ENCODE measurements at places on chromosomes 6 and 20.
A peak's percentile ranks its signal among the peaks of the same experiment; 100 is the strongest.

DNA sequence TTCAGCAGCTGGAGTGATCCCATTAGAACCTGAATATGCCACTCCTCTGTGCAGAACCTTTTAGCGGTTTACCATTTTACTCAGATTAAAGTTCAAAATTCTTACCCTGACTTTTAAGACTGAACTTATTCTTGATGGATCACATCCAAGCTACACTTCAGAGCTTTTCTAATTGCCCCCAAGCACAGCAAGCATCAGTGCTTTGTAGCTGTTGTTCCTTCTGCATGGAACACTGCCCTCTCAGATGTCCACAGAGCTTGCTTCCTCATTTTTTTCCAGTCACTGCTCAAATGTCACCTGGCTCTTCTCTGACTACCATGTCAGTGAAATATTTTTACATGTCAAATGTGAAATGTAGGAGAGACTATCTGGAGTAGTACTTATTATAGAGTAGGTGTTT, 1.6 kb upstream of the SLC35B3 start:
- no peak for DNase-seq

GRCh38 chr6:35452183-35453090, at the start of gene FANCE:
Gene FANCE (plus strand): TSS chr6:35452338. CDS start chr6:35452546, 208 bp downstream.
- peak; percentile 90 for DNase-seq

DNA sequence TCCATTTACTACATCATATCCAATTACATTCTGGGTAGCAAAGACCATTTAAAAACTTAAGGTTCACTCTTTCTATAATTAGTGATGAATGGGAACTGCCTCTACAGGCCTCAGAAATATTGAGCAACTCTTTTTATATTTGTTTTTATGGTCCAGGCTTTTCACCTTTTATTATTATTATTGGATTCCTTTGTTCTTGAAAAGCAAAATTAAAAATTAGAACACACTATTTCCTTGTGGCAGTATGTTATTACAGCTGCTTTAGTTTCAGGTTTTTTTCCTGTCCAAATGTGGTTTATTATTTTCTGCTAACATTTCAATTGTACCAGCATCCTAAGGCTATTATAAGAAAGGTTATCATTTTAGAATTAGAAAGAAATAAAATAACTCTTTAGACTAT, 150.1 kb downstream of the FARS2 start:
- DNase-seq: no peak

DNA sequence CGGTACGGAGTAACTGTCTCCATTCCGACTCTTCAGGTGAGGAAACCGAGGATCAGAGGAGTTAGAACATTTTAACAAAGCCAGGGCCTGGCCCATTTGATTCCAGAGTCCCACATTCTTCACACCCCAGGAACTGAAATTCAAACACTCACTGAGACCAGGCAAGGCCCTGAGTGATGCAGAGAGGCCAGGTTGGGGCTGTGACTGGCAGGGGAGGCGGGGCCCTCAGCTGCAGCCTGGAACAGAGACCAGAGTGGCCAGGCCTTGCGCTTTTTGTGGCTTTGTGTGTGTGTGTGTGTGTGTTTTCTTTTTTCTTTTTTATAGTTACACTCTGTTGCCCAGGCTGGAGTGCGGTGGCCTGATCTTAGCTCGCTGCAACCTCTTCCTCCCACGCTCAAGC, 57.2 kb downstream of the BCAS4 start:
- DNase-seq: no peak

DNA sequence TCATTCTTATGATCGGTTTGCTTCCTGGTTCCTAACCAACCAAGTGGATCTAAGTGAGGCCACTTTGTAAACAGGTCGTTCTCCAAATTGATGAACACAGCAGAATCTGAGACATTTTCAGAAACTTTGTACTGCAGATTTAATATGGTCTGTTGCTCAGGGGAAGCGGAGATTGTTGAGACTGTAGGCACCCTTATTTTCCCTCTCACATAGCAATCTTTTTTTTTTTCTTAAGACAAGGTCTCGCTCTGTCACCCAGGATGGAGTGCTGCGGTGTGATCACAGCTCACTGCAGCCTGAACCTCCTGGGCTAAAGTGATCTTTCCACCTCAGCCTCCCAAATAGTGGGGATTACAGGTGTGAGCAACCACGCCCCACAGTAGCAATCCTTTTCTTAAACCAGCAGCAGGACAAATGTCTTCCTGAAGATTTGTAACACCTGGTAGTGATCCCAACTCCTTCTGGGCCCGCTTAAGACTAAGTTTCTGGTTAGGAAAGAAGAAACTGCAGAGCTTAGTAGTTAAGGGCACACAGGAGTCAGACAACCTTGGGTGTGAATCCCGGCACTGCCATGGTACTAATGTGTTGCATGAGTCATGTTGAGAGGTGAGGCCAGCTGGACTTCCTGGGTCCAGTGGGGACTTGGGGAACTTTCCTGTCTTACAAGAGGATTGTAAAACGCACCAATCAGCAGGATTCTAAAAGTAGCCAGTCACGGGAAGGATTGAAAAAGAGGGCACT, 48.4 kb upstream of the EZR start:
- no peak for DNase-seq

GRCh38 chr20:38747495-38748096, 664 bp upstream of the ACTR5 start:
- DNase-seq: no peak

- DNase-seq: no peak
Measured at GRCh38 chr20:5784735-5785134, 34.5 kb downstream of the SHLD1 start.

DNA sequence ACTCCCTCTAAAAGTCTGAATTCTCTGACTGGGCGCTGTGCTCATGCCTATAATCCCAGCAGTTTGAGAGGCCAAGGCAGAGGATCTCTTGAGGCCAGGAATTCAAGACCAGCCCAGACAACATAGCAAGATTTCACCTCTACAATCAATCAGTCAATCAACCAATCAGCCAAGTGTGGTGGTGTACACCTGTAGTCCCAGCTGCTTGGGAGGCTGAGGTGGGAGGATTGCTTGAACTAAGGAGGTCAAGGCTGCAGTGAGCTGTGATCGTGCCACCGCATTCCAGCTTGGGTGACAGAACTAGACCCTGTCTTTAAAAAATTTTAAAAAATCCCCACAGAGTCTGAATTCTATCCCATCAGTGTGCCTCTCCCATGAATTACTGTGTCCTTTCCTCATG, 37.9 kb downstream of the KIF3B start:
- DNase-seq: no peak

DNA sequence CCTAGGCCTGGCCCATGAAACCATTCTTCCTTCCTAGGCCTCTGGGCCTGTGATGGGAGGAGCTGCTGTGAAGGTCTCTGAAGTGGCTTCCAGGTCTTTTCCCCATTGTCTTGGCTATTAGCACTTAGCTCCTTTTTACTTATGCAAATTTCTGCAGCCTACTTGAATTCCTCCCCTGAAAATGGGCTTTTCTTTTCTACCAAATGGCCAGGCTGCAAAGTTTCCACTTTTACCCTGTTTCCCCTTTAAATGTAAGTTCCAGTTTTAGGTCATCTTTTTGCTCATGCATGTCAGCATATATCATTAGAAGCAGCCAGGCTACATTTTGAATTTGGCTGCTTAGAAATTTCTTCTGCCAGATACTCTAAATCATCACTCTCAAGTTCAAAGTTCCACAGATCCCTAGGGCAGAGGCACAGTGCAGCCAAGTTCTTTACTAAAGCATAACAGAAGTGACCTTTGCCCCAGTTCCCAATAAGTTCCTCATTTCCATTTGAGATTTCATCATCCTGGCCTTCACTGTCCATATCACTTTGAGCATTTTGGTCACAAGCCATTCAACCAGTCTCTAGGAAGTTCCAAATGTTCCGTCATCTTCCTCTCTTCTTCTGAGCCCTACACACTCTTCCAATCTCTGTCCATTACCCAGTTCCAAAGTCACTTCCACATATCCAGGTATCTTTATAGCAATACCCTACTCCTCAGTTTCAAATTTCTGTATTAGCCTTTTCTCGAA, 71.9 kb downstream of the TBC1D7 start:
- DNase-seq: no peak

GRCh38 chr6:160789263-160790027, 87.4 kb downstream of the PLG start:
- DNase-seq: no peak

DNA sequence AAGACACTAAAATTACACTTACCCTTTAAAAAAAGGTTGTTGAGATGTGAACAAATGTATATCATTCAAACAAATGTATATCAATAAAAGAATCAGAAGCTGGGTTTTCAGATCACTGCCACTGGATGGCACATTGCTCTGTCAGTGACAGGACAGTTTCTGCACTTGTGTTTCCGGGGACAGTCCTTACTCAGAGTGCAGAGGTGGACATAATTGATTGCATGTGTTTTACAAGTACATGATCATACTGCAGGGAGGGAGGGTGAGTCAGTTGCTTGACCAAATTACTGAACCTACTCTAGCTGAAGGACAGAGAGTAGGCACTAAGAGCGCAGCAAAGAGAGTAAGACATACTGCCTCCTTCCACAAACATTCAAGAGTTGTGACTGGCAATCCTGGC, 302.3 kb downstream of the TENT5A start:
- no peak for DNase-seq

- DNase-seq: no peak
Measured at GRCh38 chr20:62968378-62969178, 16.1 kb downstream of the SLC17A9 start.

DNA sequence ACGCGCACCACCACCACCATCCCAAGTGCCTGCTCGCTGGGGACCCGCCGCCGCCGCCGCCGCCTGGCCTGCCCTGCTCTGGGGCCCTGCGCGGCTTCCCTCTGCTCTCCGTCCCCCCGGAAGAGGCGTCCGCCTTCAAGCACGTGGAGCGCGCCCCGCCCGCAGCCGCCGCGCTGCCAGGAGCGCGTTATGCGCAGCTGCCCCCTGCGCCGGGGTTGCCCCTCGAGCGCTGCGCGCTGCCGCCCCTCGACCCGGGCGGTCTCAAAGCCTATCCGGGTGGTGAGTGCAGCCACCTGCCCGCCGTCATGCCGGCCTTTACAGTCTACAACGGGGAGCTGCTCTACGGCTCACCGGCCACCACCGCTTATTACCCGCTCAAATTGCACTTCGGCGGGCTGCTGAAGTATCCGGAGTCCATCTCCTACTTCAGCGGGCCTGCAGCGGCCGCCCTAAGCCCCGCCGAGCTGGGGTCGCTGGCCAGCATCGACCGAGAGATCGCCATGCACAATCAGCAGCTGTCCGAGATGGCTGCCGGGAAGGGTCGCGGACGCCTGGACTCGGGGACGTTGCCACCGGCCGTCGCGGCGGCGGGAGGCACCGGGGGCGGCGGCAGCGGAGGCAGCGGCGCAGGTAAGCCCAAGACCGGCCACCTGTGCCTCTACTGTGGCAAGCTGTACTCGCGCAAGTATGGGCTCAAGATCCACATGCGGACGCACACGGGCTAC, 7.2 kb downstream of the PRDM13 start:
- DNase-seq: no peak

DNA sequence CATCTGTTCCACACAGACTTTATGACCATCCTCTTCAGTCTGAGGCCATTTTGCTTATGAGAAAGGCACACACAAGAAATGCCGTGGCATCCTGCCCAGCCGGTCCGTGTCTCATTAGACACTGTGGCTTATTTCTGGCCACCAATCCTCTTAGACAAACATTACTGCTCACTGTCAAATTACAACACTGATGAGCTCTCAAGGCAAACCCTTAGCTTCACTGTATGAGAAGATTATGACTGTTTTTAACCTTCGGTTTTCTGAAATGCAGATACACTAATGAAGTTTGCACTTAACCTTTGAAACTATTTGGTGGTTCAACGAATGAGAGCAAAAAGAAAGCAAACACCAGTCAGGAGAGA, 50.5 kb upstream of the DST start:
- no peak for DNase-seq

DNA sequence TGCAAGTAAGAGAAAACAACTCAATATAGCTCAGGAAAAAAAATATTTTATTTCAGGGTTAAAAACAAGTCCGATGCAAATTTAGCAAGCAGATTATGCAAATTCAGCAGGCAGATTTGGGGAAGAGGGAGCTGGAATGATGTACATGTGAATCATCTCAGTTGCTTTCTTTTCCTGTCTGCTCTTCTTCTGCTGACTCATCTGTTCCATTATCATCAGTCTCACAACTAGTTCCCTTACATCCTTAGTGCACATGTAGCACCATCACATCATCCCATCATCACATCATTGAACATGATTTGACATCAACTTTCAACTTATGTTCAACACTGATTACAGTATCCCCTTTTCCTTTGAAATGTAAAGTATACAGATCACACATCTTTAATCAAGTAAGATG, 11.5 kb upstream of the DEFB113 start:
- DNase-seq: no peak

GRCh38 chr6:126723541-126724170, 383.7 kb downstream of the CENPW start:
- DNase-seq: no peak

DNA sequence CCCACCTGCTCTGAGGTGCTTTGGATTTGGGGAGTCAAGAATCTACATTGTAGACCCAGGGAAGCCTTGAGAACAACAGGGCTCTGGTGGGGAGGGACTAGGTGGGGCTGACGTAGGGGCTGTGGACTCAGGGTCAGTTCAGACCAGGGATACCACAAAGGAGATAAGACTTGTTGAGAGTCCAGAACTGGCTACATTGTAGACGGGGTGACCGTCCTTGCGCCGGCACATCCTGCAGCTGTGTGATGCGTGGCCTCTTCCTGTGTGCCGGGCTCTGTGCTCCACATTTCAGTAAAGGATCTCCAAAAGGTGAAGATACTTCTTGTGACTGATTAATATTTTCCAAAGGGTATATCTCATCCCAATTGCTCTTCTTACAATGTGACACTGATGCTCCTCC, 9.8 kb upstream of the TLDC2 start:
- no peak for DNase-seq

- no peak for DNase-seq
Measured at GRCh38 chr6:13924146-13924948, 405 bp upstream of the RNF182 start.

GRCh38 chr20:18361678-18362077, 73.4 kb downstream of the ZNF133 start:
- no peak for DNase-seq

DNA sequence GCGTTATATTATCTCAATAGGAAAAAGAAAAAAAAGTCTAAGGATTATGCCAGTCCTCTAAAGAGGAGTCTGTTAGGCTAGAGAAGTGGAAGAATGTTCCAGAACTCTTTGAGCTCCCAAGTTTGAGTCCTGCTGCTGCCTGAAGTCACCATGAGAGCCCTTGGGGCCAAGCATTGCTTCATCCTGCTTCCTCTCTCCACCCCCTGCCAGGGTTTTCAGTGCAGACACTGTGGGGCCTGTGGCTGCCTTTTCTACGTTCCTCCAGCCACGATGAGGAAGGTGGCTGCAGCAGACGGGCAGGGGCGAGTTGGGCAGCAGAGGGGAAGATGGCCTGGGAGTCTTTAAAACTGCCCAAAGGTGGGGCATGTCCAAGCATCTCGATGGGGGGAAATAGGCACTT, 214.4 kb upstream of the KCNG1 start:
- no peak for DNase-seq

GRCh38 chr20:33909331-33909921, 84.3 kb upstream of the RALY start:
- DNase-seq: no peak

GRCh38 chr20:15374682-15375081, 1037.3 kb upstream of the FLRT3 start:
- DNase-seq: no peak

GRCh38 chr6:116438590-116439448, 22.4 kb upstream of the CALHM6 start:
- no peak for DNase-seq

All from stimulated activated CD8-positive, alpha-beta memory T cell treated with anti-CD3 and anti-CD28 coated beads, Interleukin-15, amount 100 ng/mL, for 24 hours (primary cell).